Type B pancreatic cell (in vitro differentiated cells): ENCODE measurements at places on chromosomes 3 and 15.

DNA sequence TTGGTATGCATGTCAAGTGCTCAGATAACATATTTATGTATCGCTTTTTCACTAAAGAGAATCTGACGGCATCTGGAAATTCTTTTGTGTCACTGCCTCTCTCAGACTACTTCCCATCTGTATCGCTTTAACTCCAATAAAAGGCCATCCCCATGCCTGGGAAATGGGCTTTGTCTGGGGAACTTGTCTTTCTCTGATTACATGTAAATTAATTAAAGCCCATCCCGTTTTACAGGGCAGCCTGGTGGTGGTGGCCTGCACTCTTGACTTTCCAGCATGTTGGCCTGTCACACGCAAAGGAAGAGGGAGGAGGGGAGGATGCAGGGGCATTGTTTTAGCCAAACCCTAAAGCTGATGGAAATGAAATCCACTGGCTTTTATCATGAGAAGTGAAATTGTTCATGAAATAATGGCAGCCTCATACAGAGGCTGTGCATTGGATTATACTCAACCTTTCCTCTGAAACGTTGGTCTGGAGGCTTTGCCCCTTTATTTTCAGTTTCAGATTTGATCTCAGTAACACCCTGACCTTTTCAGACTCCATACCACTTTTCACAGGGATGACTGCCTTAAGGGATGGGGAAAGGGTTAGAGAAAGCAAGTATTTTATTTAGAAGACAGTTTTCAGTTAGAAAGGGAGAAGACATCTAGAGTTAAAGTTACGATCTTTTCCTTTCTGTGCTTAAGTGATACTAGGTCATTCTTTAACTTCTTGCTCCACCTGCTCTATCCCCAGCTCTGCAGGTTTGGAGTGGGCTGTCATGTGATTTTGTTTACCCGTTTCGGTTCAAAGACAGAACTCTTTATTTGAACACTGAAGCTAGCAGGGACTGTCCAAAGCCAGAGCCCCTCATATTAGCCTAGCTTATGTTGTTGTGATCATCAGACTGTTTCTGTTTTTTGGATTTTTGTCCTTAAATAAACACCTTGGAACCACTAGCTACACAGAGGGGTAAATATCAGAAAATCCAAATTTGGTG is 94.6 kb upstream of the CTDSPL start:
- DNase-seq: no peak

GRCh38 chr3:179079537-179079936 is 7.9 kb upstream of the ZMAT3 start:
- DNase-seq: no peak

- DNase-seq: no peak
Measured at GRCh38 chr3:156037356-156037755, 83.0 kb upstream of the KCNAB1 start.

GRCh38 chr15:88303395-88303794 is 46.9 kb upstream of the NTRK3 start:
- DNase-seq: no peak

DNA sequence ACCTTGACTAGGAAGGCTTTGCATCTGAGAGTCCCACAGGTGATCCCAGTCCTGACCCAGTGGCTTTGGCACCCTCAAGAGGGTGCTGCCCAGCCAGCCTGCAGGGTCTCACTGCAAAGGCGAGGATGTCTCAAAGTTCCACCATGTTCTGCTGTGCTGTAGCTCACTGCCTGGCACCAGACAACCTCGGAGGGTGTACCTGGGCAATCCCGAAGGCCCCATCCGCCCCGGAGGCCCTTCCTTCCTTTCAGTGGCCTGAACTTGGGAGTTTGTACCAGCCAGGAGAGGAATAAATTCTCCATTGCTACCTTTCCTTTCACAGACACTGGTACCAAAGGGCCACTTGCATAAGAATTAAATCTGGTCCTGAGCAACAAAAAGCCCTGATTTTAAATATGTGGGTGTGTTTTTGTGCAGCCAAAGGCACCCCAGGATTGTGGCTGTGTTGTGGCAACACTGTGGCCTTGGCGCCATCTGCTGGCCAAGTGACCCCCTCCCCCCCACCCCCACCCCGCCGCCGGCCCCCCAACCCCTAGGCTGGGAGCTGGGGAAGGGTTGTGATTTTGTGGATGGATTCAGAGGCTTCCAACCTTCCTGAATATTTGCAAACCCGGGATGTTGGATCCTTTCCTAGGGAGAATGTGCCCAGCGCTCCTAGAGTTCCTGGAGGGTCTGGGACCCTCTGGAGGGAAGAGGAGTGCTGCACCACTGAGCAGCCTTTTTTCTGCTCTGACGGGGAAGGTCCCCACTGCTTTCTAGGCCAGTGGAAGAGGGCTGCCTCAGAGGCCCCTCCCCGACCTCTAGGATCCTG is 9.7 kb upstream of the PTPN23 start:
- no peak for DNase-seq

- DNase-seq: no peak
Measured at GRCh38 chr3:72079369-72079872, 294.5 kb upstream of the PROK2 start.

GRCh38 chr3:40925231-40925630 is 274.1 kb upstream of the CTNNB1 start:
- DNase-seq: no peak

GRCh38 chr3:98894791-98895576 is 6.5 kb downstream of the DCBLD2 start:
- DNase-seq: no peak

DNA sequence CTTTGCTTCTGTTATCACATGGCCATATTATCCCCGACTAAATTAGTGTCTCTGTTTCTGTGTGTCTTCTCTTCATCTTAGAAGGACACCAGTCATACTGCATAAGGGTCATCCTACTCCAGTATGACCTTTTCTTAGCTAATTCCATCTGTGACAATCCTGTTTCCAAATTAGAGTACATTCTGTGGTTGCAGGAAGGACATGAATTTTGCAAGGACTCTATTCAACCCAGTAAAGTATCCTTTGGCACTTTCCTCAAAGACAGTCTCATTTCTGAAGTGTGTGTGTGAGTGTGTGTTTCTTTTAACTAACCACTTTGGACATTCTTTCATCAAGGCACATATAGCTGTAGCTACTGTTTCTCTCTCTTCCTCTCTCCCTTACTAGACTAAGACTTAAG is 15.2 kb upstream of the MME start:
- no peak for DNase-seq

- no peak for DNase-seq
Measured at GRCh38 chr3:178735032-178735674, 198.9 kb downstream of the KCNMB2 start.

DNA sequence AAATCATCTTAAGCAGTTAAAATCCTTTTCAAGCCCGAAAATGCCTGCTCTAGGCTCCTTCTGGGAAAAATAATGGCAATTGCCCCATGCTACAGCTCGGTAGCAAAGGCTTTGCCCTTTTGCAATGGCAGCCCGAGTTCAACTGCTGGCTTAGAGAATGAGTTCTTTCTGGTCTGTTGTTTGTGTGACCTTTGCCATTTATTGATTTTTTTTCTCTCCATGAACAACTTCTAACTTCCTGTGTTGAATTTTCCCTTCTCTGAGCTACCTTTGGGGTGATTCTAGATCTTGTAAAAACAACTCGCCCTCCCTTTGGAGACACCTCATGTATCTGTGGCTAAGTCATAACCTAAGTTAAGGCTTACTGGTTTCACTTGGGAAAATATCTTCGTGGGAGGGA is 139.3 kb downstream of the PLCH1 start:
- DNase-seq: no peak

DNA sequence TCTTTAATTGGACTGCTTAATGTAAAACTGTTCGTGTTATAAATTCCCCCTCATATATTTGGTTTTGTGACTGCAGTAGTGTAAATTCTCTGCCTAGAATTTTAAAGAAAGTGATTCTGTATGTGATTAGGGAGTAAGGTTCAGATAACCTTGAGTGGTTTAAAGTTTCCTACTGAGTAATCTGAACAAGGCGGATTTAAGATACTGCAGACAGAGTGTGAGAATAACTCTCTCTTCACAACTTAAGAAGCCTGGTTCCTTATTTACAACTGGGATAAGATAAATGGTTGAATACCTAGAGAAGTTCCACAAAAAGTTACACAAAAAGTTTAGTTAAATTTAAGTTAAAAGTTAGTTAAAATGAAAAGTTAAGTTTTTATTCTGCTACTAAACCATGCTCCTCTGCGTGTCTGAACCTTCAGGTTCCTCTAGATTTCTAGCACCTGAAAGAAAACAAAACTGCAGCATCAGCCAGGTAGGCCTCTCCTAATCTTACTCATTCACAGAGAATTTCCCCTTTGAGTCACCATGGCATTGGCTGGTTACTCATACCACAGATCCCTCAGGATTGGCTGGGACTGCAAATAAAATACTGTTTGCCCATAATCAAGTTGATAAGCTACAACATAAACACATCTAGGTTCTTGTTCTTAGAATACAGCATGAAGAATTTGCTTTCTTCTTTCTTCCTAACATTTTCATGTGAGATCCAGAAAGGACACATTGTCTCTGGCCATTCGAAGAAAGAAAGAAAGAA is at the start of gene ARL14:
ARL14 (plus strand) TSS at position 614 of the 757 bp plus-strand sequence. CDS start 187 bp downstream, outside the sequence.
- no peak for DNase-seq

DNA sequence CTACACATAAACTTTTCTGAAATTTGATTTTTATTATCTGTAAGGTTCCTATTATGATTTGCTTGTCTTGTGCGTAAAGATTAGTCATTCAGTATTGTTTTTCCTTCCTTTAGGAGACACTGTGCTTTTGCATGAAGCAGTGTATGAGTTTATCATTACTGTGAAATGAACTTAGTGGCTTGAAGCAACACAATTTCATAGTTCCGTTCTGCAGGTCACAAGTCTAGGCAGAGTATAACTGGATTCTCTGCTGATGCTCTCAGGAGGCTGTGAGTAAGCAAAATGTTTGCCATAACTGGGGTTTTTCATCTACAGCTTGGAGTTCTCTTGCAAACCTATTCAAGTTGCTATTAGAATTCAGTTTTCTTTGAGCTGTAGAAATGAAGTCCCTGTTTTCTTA is 1136.1 kb downstream of the OTOL1 start:
- no peak for DNase-seq

GRCh38 chr3:139629033-139629432 is 48.7 kb downstream of the NMNAT3 start:
- DNase-seq: no peak

GRCh38 chr3:77081240-77081661 is 41.4 kb downstream of the ROBO2 start:
- no peak for DNase-seq

DNA sequence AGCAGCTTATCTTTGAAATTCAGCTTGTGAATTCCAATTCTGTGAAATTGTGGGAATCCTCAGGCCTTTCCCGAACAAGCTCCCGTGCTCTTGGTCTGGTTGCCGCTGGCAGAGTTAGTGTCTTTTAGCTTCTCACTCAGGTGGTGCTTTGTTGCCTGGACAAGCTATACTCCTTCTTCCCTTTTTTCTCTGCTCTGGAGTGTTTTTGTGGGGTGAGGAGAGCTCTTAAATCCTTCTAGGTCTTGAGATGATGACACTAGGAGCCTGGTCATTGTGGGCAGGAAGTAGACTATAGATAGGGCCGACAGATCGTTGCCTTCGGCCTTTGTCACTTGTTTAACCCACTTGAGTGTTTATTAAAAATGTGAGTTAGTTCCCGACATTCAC is 93.8 kb downstream of the SLCO3A1 start:
- no peak for DNase-seq

DNA sequence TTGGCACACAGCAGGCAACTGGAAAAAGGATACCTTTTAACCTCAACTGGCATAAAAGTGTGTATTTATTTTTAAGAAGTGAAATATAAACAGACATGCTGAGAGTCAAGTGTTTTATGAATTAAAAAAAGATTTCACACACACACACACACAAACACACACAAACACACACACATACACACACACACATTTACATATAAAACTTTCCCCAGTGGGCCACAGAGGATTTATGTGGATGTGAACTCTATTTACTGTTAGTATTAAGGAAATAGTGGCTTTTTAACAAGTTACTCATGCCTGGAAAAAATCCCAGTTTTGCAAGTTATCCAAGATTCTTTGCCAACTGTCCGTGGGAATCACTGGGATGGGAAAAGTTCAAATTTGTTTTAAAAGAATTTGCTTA is 725.9 kb upstream of the NR2F2 start:
- no peak for DNase-seq

DNA sequence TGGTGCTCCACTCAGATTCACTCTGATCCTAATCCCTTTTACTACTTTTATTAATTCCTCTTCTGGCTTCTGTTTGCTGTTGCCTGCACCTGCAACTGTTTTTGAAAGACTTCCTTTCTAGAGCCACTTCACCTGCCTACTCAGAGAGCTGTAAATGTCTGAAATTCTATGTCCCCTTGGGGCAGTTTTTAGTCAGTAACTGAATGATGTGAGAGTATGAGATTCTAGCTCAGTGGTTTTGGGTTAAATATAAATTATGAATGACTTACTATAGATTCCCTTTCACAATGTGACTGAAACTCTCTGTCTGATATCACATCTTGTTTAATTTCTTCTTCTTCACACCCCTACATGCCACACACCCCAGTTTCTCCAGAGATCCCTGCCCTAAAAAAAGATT is 47.8 kb upstream of the LRRC3B start:
- no peak for DNase-seq

DNA sequence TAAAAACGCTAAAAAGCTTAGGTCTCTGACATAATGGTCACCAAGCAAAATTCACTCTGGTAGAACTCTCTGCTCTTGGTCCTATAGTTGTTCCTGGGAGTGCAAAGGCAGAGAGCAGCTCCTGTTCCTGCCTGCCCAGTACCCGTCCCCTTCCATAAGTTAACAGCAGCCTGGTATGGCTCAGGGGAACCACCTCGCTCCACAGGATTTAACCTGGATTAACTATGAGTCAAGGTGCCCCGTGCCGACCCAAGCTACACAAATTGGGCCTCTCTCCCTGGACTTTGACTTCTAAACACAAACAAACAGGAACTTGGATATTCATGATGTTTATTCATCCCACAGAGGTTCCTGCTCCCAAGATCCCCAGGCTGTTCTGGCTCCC is 32.1 kb downstream of the SCAP start:
- DNase-seq: peak; percentile 60

GRCh38 chr3:50428007-50428633 is 68.8 kb upstream of the TMEM115 start:
- DNase-seq: no peak

DNA sequence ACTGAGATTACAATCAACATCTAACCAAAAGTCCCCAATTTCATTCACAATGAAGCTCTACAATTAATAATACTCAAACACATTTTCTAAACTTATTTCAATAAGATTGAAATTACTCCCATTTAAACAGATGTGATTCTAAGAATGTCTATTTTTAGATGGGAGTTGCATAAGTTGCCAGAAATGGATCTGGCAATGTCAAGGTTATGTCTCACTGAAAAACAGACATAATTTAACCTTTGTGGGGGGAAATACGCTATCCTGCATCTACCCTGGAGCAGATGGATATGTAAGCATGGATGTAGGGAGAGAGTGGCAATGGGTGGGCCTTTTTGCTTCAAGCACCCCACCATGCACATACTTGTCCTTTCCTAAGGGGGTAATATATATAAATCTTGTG is 6.7 kb upstream of the EIF1B start:
- DNase-seq: no peak

DNA sequence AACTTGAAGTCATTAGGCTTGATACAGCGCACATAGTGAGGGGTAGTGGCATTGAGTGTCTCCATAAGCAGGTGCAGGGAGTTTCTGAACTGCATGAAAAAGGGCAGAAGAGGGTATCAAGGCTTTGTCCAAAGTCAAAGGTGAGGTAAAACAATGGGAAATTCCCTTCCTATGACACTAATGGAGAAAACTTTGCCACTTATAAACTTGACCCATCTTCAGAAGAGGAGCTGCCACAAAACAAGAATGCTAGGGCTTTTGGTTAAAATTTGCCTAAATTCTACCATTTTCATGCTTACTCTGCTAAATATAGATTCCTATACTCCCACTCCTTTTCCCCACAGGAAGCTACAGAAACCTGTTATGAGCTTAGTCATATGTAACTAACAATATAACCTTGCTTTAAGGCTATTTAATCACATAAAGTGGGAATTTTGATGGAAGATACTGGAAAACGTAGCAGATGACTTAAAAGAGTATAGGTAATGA is 87.5 kb upstream of the MYO5C start:
- DNase-seq: no peak
